ENCODE measurements at places on chromosomes 6 and 20.

DNA sequence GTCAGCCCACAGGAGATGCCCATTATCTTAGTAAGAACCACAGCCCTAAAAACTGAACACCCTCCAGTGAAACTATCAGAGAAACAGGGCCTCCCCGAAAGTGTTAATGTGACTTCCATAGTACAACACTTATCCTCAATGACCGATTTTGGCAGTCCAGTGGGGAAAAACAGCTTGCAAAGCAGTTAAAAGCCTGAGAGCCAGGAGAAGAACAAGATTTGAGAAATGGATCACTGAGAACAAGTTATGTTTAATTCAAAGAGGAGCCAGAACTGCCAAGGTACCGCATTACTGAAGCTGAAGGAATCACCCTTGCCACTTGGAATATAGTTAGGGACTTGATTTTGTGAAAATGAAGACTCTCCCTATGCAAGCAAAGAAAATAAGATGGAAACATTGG, 236.9 kb downstream of the QKI start:
- no peak for DNase-seq

DNA sequence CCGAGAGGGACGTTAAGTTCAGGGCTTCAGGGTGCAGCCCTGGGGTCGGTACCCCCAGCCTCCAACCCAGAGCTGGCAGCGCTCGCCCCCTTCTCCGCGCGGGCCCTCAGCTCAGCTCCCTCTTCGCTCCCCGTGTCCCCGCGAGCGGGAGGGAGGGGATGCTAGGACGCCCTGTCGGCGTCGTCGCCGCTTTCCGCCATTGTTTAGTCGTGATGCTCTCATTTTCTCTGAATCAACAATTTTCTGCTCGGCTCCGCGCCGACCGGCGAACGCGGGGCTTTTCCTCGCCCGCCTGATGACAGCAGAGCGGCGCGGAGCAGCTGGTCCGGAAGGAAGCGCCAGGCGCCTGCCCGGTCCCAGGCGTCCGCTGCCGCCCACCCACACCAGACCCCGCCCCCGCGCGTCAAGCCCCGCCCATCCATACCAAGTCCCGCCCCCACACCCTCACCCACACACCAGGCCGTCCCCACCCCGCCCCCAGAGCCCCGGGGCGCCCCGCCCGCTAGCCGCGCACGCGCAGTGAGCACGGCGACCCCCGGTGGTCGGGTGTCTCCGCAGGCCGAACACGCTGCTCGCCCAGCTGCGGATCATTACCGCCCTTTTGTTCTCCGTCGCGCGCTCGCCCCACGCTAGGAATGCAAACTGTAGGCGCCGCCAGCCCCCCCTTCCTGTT, 50.1 kb upstream of the SLC32A1 start:
- DNase-seq = peak; percentile 85

DNA sequence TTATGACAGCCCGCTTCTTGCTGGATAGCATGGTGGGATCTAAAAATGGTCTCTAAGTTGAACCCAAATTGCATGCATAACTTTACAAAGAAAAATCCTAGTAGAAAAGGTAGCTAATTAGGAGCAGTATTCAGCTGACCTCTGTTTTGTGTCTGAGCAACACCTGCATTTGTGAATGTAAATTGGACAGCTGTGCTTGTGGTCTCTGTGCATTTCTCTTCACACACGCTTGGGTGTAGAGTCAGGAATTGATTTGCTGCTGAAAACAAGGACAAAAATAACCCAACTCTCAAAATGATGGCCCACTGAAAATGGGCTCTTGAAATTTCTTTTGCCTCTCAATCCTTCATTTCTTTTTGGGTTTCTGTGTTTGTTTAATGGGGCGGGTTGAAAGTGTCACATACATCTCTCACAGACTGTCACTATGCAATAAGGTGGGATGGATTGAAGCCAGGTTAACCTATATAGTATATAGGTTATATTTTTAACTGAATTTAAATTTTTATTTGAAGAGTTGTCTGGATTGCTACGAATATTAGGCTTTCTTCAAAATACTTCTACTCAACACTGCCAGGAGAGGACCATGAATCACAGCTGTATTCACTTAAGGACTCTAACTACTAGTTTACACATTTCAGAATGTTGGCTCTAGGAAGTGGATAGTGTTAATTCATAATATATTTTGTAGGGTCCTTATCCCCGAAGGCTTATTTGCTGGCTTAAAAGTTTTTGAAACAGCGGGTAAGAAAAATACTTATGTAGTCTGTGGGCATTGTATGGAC, 46.5 kb downstream of the SOBP start:
- no peak for DNase-seq

DNA sequence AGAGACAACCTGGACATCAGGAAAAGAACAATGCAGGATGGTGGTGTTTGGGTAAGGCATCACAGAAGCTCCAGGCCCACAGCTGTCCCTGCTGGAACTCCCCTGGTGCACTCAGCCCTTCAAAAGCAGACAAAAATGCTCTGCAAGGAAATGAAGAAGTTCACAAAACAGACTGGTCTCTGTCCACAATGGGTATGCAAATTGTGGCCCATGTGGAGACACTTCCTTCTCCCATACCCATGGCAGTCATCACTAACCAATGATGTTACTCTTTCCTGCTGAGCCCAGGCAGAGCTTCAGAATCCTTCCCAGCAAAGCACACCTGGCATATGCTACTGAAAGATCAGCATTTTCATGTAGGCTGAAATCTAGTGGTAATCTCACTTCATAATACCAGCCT, 42.6 kb upstream of the PXDC1 start:
- no peak for DNase-seq
